Urinary bladder (tissue), 4 donors: ENCODE measurements at places on chromosomes 6 and 20. TPM values are rescaled to one million over a fixed set of nuclear protein-coding genes. Genes with fewer than 3 reads are reported as not detected.

GRCh38 chr6:63919556-63920110 is 284.0 kb downstream of the PHF3 start:
- DNase-seq: no peak

- no peak for DNase-seq
Observed at GRCh38 chr20:1876975-1877608, 18.1 kb upstream of the SIRPA start.

Gene MOCS3
- 4.3 TPM for polyA plus RNA-seq

DNA sequence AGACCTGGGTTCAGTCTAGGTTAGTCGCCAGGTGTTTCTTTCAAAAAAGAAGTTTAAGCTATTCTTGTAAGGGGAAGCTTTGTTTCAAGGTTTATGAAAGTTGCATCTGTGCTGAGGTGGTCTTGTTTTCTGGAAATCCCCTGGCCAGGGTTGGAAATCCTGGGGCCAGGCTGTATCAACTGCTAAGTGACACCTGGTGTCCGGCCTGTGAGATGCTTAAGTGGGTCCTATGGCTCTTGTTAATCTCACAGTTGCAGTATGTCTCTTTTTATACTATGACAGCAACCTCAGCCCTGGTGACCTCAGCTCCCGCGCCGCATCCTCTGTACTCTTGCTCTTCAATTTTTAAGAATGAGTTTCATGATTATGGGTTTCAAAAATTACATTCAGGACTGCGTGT is 72.0 kb downstream of the CHMP4B start:
- DNase-seq: no peak

DNA sequence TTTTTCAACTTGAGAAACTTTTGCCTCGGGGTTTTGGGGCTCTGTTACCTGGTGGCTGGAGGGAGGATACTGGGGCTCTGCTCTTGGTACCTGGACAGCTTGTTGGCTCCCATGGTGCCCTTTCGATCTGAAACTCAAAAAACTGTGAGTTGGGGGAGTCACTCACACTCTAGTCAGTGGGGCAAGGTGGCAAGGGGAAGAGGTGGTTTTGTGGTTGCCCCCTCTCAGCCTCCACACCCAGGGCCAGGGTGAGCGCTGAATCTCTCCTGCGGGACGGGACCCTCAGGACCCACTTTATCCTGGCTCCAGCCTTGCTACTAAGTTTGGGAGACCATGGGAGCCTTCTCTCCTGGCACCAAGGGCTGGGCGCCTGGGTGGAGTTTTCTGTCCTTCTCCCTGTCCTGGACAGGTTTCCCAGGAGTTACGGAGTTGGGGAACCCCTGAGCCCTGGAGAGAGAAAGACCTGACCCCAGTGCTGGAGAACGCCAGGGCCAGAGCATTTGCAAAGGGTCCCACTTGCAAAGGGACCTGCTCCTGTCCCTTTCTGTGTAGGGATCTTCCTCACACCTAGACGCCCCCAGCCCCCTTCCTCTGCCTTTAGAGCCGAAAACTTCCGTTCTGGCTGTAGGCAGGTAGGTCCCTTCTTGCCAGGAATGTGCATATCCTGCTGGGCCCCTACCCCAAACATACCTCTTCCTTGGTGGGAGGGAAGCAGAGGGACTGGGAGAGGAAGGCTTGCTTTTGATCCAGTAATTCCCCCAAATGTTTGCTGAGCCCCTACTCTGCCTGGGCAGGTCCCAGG is 2.9 kb downstream of the FOXP4 start:
- DNase-seq: no peak

- no peak for DNase-seq
Observed at GRCh38 chr6:27882624-27883023, 29.6 kb downstream of the OR2B2 start.

Gene C4A
- polyA plus RNA-seq: 126 TPM

DNA sequence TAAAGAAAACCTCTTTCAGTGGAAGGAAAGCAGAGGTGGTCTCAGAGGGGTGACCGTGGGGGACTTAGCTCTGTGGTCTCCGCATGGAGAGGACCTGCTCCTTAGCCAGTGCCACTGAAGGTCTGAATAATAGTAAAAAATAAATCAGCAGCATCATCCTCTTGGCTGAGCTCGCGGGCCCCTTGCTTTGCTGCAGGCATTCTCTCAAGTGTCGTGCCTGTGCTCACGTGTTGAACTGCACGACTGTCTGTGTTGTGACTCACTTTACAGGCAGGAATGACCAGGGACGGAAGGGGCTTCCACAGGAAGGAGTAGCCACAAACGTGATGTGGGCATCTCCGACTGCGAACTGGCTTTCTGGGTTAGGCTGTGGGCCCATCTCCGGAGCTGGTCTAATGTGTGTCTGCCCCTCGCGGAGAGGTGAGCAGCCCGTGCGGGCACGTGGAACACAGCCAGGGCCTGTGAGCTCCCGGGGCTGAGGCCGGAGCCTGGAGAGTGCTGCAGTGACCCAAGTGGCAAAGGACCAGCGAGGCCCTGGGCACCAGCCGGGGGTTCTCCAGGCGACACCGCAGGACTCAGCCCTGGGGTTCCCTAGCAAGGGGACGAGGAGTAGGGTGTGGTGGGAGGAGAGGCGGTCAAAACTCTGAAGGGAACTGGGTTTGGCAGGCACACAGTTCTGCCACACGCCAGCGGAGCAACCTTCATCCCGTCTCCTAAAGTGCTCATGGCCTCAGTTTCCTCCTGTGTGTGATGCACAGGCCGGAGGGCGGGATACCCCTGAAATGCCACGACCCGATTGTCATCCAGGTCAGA is 89.2 kb downstream of the RAMACL start:
- no peak for DNase-seq

- no peak for DNase-seq
Observed at GRCh38 chr6:10355115-10355702, 59.7 kb downstream of the TFAP2A start.

Gene LGSN
- polyA plus RNA-seq: not detected

DNA sequence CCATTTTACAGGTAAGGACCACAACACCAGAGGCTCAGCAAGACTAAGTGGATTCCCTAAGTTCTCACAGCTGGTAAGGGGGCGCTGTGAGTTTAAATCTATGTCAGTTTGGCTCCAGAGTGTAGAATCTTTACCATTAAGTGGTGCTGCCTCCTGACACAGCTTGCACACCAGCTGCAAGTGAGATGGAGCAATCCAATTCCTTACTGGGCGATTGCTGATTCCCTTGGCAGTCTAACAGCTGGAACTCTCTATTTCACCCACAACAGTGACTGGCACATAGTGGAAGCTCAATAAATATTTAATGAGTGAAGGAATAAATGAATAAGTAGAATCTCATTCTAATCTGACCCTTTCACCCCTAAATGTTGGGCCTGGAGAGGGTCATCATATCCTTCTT is 176.7 kb downstream of the CLIC5 start:
- DNase-seq: no peak

Gene B3GAT2
- 0.25 TPM for polyA plus RNA-seq

Gene PSORS1C2
- not detected for polyA plus RNA-seq

DNA sequence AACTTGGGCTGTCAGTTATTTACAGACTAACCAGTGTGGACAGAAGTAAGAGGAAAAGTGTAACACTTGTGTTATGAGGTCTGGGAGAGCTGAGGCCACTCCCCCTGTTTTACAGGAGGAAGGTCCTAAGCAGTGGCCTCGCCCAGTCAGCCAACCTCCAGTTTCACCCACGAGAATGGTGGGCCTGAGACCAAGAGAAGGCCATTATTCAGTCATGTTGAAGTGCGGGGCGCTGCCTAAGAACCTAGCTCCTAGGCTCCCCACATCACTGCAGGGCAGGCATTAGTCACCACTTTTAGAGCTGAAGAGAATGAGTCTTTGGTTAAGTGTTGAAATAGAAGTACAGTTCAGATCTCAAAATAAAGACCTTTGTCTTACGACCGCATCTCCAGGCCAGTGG is 27.9 kb downstream of the CDYL start:
- DNase-seq: no peak

Gene DZANK1
- polyA plus RNA-seq: 1.7 TPM

Gene MAS1
- polyA plus RNA-seq: not detected

DNA sequence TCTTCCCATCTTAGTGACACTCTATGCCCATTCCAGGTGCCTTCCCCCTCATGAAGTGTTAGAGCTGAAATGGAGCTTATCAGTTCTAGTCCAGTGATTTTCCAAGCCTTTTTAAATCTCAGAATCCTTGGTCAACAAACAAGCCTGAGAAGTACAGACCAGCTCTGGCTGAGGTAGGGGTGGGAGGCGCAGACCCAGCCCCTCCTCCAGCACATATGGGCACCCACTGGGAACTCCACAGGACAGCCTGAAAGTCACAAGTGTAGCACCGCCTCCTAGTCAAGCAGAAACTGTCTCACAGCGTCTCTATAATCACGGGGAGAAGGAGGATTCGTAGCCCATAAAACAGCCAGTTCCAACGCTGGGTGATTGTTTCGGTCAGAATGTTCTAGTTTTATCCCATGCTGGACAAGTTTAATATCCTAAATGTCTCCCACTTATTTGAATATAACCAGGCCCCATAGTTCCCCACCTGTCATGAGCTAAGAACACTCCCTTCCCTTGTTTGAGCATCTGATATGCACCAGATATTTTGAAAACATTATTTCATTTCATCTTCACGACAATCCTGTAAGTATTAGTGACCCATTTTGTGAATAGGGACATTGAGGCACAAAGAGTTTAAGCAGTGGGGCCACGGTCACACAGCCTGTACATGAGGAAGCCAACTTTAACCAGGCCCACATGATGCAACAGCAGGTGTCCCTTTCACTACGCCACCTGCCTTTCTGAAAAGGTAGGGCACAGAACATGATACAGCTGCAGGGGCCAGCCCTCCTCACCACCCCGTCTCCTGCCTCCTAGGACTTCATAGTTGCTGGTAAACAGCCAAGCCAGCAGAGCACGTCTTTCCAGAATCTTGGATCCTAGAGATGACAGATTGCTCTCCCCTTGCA is 40.1 kb downstream of the TRAF3IP2 start:
- no peak for DNase-seq
